ENCODE measurements at places on chromosomes 2 and 18.

GRCh38 chr2:74148457-74149246, 940 bp upstream of the BOLA3 start:
- DNase-seq = no peak

DNA sequence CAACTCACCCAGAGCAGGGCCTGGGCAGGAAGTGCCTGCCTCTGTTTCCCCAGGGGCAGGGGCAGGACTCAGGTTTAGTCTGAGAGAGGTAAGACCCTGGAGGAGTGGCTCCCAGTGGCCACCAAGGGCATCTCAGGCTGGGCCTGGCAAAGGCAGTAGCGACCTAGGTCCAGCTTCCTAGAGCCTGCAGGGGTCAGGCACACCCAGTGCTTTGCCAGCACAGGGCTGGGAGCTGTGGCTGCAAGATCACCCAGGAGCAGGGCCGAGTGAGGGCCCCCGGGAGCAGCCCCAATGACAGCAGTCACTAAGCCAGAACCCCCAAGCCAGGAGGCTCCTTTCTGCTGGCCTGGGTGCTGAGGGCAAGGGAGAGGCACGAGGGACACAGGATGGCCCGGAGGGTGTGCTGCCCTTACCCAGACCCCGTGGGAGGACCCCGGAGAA, 8.8 kb upstream of the DUSP2 start:
- no peak for DNase-seq

DNA sequence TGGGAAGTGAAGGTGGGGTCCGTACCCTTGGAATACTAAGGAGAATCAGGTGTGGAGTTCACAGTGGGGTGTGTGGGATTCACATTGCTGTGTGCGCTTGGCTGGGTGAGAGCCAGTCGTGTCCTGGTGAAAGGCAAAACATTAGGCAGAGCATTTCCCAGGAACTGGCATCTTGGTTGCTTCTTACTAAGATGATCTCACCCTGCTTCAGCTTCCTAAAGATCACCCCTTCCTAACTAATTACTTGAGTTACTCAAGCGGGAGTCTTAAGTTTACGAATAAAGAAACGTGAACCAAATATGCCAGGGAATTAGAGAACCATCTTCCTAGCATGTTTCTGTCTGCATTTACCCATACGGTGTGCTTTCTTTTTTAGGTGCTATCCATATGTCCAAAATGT, 122.9 kb downstream of the NCK2 start:
- DNase-seq = no peak

DNA sequence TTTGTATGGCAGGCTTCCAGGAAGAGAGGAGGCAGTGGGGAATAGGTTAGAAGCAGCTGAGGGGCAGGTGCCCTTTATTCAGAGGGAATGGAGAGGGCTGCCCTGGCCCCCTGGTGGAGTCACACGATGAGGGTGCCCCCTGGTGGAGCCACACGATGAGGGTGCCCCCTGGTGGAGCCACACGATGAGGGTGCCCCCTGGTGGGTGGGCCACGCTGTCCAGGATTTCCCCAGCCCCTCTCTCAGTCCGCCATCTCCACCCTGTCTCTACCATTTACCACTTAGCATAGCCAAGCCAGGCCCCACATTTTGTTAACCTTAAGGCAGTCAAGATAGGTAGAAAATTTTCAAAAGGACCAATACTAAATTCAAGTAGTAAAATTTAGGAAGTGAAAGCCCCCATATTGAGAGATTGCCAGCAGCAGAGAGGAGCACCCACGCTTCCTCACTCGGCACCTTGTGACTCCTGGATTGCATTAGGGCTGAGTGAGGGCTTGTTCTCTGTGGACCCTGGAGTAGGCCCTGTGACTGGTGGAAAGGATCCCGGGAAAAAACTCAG, 10.4 kb upstream of the FAM228A start:
- DNase-seq = peak; percentile 26

- no peak for DNase-seq
Observed at GRCh38 chr2:233399306-233400225, 45.3 kb downstream of the DGKD start.

- no peak for DNase-seq
Observed at GRCh38 chr2:6864923-6865345, 773 bp downstream of the CMPK2 start.

DNA sequence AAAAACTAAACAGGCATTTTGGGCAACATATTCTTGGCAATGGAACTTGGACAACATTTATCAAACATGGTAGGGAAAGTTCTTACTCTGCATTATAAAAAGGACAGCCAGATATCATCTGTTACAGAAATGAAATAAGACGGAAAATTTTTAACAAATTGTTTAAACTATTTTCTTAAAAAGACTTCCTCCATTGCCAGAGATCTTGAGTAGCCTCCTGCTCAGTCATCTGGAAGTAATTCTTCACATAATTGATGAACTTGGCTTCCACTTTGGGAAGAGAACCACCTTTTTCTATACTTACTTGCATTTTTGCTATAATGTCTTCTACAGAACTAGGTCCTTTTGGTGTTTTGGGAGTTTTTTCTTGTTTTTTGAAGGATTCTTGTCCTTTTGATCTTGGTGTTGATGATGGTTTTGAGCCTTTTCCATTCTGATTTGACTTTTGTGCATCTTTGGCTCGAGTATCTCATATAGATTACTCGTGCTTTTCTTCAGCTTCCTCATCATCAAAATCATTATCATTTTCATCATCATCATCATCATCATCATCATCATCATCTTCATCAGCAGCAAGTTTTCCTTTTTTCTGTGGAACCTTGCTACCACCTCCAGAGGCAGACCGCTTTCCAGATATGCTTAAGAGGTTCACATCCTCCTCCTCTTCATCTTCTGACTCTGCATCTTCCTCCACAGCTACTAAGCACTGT, 66.2 kb downstream of the CD28 start:
- DNase-seq = no peak

DNA sequence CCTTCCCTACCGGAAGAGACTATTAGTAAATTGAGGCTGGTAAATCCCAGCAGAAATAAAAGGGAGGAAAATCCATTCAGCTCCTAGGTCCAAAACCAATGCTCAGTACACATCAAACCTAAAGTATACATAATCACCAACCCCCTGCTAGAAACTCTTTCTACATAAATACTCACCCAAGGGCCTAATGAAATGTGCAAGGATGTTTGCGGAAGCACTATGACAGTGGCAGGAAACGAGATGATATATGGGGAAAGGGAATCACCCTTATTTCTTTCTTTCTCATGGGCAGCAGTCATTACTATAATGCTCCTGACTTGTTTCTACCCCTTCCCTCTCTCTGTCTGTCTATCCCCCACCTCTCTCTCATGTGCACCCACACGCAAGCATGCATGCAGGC, 1.3 kb upstream of the SCTR start:
- DNase-seq = no peak

DNA sequence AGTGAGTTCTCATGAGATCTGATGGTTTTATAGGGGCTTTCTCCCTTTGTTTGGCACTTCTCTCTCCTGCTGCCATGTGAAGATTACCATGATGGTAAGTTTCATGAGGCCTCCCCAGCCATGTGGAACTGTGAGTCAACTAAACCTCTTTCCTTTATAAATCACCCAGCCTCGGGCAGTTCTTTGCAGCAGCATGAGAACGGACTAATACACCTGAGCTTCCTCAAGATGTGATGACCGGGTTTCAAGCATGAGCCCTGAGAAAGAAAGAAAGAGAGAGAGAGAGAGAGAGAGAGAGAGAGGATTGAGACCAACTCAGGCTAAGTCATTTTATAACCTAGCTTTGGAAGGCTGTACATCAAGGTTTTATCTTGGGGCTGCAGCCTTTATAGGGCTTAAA, 167.7 kb upstream of the SERPINE2 start:
- DNase-seq = no peak

DNA sequence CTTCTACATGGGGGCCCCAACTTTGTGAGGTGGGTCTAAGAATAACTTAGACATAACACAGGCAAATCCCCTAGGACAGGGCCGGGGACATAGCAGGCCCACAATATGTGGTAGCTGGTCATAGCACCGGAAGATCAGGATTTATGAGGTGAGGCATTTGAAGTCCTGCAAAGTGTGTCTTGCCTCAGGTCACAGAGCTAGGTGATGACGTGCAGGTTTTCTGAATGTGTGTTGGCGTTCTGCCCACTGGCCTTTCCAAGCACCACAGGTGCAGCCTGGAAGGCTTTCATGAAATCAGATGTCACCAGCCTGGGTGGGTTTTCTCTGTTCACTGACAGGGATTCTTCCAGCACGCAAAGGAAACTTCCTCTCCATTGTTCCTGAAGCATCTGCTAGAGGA, 119.1 kb downstream of the LRATD1 start:
- DNase-seq = no peak

- no peak for DNase-seq
Observed at GRCh38 chr2:55115761-55116597, 65.7 kb upstream of the RTN4 start.

DNA sequence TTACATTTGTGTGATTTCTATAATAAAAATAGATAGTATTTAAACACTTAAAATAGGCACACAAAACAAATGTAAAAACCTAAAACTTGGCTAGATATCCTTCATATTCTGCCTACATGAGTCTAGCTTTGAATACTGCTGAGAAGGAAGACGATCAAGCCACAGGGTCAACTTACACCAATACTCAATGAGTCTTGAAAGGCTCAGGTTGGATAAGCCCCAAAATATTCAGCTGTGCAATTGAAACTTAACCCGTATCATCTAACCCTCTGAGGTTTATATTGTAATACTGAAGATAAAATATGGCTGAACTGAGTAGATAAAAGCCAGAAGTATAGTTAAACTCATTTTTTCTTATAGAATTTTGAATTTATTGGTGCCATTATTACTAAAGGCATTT, 313.0 kb upstream of the NRXN1 start:
- no peak for DNase-seq

DNA sequence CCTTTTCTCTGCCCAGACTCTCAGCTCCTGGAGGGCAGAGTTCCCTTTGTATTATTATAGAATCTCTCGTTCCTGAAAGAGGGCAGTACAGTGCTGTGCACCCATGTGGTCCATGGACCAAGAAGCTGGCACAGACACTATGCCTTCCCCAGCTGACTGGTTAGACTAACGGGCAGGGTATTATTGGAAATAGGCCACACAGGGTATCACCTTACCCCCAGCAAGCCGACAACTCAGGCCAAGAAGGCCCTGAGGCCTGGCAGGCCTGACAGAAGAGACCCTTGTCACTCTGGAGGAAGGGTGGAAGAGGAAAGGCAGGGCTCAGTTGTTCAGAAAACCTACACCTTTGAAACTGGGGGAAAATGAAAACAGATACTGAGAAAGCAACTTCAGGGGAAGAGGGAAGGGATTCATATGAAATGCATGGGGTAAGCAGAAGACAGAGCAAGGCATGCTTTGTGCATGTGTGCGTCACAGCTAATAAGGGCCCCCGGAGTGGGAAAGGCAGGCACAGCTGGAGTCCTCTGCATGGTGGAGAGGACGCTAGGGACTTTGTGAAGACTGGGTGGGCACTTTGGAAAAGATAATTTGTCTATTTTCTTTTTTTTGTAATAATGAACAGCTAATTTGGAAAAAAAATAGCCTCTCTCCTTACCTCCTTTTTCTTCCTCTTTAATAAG, 476.8 kb upstream of the CELF4 start:
- no peak for DNase-seq

DNA sequence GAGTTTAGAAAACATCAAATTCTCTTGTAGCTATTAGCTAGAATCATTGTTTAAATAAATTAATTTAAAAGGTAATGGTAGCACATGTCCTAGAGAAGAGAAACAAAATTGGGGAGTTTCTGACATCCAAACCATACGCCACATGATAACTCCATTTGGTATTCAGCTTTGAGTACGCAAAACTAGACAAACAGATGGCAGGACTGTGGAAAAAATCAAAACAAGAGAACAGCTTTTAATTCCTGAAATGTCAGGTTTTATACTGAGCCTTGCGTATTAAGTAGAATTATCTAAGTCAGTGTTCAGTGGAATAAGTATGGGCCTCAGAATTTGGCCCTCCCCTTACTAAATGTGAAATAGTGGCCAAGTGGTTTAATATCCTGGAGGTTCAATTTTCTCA, 82.4 kb upstream of the PDE1A start:
- no peak for DNase-seq

DNA sequence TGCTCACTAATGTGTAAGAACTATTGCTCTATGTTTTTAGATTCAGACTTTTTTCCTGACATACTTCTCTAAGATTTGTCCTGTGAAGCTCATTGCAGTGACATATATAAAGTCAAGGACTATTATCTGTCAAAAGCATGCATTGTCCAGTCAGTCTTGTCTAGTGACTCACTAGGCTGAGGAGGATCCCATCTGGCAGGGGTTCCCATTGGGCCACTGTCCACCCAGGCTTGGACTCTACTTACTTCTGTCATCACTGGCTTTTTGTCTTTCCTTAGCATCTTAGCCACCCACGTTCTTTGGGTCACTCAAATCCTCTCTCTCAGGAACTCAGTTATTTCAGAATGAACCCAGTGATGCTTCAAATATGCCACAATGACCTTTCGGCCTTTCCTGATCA, 132.6 kb upstream of the NABP1 start:
- DNase-seq = no peak

DNA sequence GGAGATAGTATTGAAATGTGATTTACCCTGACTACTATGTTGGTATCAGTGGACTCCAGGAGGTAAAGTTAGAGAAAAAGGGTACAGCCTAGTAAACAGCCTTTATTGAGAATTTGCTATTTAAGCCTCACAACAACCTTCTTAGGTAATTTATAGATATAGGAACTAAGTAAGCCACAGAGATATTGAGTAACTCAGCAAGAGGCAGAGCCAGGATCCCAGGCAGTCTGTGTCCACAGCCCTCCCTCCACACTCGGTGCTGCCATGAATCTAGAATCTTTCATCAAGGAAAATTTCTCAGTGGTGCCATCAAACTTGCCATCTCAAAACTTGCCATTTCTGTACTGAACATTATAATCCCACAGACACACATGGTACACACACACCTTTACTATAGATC, 170.9 kb downstream of the CAPN13 start:
- no peak for DNase-seq

- DNase-seq = no peak
Observed at GRCh38 chr2:41206004-41206403, 754.1 kb upstream of the SLC8A1 start.

DNA sequence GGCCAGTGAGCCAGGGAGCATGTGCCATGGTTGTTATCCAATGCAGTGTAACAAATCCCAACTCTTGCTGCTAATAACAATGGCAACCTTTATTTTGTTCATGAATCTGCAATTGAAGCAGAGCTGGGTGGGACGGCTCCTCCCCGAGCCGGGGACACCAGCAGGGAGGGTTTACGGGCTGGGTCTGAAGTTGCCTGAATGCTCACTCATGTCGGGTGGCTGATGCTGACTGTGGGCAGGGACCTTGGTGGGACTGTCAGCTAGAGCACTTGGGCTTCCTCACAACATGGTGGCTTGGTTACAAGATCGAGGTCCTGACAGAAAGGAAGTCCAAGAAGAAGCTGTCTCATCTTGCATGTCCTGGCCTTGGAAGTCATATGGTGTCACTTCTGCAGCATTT, 264.5 kb downstream of the NDUFA10 start:
- DNase-seq = no peak

- DNase-seq = no peak
Observed at GRCh38 chr2:101710471-101711318, 13.2 kb downstream of the MAP4K4 start.

- no peak for DNase-seq
Observed at GRCh38 chr2:128322715-128323554, 4.3 kb upstream of the HS6ST1 start.
